Ureter (tissue), 1 donor: ENCODE measurements at places on chromosomes 3 and 15.

GRCh38 chr3:61912158-61912557 lies 350.8 kb downstream of the PTPRG start:
- no peak for DNase-seq

GRCh38 chr3:32176989-32177701 lies 61.3 kb upstream of the CMTM8 start:
- peak; percentile 56 for DNase-seq

- no peak for DNase-seq
Observed at GRCh38 chr3:56633602-56634535, 49.2 kb downstream of the TASOR start.

DNA sequence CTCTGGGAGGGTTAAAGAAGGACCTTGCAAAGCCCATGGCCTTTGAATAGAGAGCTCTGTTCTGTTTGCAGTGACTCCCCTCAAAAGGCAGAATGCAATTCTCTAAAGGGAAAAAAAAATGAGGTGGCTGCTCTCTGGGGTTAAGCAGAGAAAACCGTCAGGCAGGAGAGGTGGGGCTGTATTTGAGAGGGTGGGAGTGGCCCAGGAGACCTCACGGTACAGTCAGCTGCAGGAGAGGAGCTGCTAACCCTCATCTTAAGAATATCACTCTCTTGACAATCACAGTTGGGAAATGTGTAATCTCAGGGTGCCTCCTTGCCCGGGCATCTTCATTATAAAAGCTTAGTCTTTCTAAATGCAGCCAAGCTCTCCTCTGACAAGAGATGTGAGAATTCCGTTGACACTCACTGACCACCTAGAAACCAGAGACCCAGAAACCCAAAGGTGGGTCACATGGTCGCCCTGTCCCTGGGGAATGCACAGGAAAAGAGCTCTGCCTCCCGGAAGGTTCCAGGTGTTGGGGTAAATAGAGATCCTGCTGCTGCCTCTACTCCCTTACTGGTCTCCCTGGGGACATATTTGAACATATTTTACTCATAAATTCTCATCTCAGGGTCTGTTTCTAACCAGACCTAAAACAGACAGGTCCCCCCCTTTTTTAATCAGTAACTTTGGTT lies 159.1 kb upstream of the CTDSPL start:
- DNase-seq = no peak
